AG20443 (cell line): ENCODE measurements at places on chromosomes 6 and 20.
A peak's percentile ranks its signal among the peaks of the same experiment; 100 is the strongest.

GRCh38 chr20:4009309-4009708 is 6.0 kb downstream of the RNF24 start:
- no peak for DNase-seq

GRCh38 chr6:154767003-154767723 is 33.9 kb downstream of the SCAF8 start:
- peak; percentile 14 for DNase-seq

GRCh38 chr6:40164345-40164755 is 230.1 kb upstream of the MOCS1 start:
- DNase-seq: peak; percentile 22

- no peak for DNase-seq
Observed at GRCh38 chr6:36054956-36055355, 27.3 kb downstream of the MAPK14 start.

DNA sequence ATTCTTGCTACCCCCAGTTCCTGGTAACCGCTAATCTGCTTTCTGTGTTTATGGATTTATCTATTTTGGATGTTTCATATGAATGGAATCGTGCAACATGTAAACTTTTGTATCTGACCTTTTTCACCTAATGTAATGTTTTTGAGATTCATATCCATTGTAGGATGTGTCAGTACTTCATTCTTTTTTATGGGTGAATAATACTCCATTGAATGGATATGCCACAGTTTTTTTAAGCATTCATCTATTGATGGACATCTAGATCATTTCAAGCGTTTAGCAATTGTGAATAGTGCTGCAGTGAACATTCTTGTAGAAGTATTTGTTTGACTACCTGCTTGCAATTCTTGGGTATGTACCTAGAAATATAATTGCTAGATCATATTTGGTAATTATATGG is 13.0 kb downstream of the KDM1B start:
- no peak for DNase-seq

GRCh38 chr6:111794727-111795452 is 78.4 kb downstream of the FYN start:
- no peak for DNase-seq

DNA sequence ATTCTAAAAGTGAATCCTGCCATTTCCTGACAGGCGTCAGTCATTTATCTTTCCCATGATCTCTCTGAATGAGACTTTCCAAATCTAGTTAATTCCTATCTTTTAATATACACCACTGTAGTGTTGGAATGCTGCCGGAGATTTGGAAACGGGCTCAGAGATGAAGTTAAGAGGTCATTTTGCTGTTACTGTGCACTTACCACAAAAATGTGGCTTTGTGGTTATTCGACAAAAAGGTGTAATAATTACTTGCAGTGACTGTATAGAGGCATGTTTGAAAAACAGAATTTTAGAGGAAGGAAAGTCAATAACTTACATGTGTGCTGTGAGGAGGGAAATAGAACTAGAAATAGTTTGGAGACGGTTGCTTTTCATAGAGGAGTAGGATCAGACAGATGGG is 460.2 kb upstream of the BTBD3 start:
- DNase-seq: no peak

- DNase-seq: no peak
Observed at GRCh38 chr6:131840936-131841583, 33.2 kb downstream of the ENPP1 start.

GRCh38 chr20:34999021-34999451 is 43.4 kb downstream of the MYH7B start:
- no peak for DNase-seq

DNA sequence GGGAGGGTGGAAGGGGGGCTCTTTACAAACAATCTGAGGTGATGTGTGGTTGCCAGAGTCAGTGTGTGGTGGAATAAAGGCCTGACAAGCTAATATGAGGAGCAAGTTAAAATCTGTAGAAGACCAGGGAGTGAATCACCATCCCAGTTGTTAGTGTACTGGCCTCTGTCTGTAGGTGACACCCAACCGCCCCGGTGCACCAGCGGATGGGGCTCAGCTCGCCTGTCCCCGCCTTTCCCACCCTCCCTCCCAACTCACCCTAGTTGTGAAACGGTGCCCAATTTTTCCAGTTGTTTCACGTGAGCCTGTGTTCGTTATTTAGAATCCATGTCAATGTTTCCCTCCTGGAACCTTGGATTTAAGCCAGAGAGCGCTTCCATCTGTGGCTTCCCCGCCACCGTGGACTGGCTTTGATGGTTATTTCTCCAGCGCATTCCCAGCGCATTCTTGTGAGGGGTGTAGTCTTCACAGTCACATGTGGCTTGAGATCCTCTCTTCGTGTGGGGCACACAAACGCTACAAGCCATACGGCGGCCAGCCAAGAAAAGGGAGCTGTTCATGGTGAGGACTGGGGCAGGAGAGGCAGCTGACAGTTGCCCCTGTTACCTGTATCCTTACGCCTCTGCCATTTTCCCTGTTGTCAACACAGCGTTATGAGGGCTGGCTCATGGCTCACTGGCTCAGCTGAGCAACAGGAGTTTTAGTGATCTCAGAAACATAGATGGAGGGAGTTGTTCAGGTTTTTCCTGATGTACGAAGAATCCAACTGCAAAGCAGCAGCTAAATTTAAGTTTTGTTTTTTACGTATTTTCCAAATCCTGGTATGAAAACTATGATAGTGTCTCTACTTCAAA is 137.6 kb downstream of the ZDHHC14 start:
- peak; percentile 89 for DNase-seq

DNA sequence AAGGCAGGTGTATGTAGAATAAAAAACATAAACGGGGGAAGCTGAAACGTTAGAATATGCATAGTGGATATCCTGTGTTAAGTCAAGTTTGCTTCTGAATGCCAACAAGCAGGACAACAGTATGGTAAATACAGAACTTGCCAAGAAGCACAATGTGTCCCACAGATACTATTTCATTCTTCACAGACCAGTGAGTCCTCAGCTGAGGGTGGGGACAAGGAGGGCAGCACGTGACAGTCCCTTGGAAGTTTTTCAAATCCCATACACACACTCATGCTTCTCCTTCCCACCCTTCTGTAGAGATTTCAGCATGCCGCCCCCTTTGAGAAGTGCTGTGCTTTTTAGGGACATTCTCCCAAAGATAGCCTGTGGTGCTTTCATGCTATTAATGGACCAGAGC is 268.5 kb upstream of the ECI2 start:
- no peak for DNase-seq

DNA sequence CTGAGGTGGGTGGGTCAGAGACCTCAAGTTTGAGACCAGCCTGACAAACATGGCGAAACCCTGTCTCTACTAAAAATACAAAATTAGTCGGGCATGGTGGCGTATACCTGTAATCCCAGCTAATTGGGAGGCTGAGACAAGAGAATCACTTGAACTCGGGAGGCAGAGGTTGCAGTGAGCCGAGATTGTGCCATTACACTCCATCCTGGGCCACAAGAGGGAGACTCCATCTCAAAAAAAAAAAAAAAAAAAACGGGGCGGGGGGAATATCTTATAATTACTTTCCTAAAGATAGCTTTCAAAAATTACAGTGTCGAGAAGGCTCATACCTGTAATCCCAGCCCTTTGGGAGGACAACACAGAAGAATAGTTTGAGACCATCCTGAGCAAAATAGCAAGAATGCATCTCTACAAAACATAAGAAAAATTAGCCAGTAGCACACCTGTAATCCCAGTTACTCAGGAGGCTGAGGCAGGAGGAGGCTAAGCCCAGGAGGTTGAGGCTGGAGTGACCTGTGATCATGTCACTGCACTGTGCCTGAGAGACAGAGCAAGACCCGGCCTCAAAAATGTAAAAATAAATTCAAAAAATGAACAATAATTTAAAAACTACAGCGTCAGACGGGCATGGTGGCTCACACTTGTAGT is 25.8 kb downstream of the CBFA2T2 start:
- DNase-seq: no peak

GRCh38 chr20:48797275-48797825 is 30.4 kb downstream of the PREX1 start:
- no peak for DNase-seq

DNA sequence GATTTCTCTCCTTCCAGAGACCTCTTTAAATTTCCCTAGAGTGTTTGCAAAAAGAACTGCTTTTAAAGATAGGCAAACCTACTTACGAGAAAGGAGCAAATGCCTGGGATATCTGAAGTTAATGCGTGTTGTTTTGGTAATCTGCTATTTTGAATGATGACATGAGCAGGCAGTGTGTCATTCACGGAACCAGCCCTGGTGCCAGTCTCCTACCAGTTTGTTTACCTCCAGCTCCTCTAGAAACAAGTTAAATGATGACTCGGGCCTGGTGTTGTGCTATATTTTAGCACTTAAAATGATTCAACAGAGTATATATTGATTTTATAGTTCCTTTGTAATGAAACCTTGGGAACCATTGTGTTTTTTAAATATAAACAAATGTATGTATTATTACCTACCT is 41.1 kb upstream of the MAP3K4 start:
- peak; percentile 24 for DNase-seq

DNA sequence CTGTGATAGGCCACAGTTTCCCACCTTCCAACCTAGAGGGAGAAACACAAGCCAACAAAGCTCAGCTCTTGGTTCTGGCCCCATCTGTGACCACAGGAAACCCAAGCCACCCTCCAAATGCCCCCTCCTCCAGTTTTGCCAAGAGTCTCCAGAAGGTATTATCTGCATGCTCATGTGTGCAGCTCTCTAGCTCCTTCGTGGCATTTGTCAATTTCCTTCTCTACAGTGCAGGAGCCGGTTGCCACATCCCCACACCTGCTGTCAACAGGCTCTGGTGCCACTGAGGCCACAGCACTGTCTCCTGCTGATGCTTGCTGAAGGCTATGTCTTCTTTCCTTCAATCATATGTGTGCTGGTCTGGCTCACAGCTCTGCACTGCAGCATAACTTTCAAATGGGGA is 177.2 kb downstream of the CLIC5 start:
- DNase-seq: no peak

DNA sequence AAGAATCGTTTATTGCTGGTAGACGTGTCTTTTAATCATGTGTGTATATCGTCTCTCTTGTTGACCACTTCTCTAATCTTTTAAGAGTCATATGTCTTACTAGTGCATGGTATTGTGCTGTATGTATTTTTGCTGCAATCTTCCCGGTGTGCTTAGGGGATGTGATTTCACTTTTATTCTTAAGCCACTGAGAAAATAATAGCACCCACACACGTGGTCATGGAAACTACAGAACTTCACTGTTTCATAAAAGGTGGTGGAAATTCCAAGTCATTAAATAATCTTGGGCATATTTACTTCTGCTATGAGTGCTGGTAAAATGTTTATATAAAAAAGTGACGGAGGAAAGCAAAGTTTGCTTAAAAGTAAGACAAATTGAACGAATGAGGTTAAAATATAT is 3.0 kb upstream of the CDYL start:
- no peak for DNase-seq

DNA sequence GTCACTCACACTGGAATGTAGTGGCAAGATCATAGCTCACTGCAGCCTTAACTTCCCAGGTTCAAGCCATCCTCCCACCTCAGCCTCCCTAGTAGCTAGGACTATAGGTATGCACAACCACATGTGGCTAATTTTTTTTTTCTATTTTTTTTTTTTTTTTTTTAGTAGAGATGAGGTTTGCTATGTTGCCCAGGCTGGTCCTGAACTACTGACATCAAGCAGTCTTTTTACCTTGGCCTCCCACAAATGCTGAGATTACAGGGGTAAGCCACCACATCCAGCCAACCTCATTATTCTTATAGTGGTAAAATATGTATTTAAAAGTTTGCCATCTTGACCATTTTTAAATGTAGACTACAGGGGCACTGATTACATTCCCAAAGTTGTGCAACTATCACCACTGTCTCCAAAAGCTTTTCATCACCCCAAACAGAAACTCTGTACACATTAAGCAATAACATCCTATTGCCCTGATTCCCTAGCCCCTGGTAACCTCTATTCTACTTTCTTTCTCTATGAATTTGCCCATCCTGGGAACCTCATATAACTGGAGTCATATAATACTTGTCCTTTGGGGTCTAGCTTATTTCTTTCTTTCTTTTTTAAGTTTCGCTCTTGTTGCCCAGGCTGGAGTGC is 268.0 kb upstream of the JARID2 start:
- DNase-seq: no peak

DNA sequence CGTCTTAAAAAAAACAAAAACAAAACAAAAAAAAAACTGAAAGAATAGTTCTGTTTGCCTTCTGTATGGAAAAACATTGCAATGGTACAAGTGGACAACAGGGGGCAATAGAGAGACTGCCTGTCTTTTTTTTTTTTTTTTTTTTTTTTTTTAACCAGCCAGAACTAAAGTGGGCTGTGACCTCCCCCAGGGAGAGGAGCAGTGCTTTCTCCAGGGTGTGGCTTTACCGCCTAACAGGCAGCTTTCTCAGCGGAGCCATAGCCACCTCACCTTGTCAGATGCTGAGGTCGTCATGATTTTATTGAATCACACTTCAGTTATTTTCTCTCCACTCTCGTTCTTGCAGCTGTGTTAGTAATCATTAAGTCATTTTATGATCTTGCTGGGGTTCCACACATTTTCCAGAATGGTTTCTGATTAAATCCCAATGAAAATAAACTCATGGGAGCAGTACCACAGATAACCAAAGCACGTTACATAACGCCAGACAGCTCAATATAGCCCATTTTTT is 78.4 kb downstream of the GMPR start:
- DNase-seq: peak; percentile 76

DNA sequence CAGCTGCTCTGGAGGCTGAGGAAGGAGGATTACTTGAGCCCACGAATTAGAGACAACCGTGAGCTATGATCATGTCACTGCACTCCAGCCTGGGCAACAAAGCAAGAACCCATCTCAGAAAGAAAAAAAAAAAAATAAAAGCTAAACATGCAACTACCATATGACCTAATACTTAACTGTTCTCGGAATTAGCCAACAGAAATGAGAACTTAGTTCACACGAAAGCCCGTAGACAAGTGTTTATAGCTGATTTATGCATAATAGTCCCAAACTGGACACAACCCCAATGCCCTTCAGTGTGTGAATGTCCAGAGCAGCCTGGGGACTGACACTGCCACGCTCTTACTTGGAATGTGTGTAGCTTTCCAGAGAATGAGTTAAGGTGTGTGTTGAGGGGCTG is 211.5 kb upstream of the PROKR2 start:
- DNase-seq: no peak

DNA sequence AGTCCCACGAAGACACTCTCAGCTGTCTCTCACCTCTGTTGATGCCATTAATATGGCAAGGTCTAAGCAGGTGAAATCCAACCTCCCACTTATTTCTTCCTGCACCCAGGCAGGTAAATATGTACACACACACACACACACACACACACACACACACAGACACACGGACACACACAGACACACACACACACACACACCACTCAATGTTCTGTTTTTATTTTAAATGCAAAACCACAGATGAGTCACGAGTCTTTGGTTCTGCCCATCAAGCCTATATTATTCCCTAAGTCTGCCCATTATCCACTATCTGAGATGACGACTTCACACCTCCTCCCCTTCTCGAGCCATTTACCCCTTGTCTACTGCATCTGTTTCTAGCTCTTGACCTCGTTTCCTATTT is 344.7 kb downstream of the CDH26 start:
- DNase-seq: no peak

- no peak for DNase-seq
Observed at GRCh38 chr20:23656372-23656771, 18.6 kb upstream of the CST3 start.
